ENCODE measurements at places on chromosomes 7 and 10. TPM values are rescaled to one million over a fixed set of nuclear protein-coding genes. Genes with fewer than 3 reads are reported as not detected.

DNA sequence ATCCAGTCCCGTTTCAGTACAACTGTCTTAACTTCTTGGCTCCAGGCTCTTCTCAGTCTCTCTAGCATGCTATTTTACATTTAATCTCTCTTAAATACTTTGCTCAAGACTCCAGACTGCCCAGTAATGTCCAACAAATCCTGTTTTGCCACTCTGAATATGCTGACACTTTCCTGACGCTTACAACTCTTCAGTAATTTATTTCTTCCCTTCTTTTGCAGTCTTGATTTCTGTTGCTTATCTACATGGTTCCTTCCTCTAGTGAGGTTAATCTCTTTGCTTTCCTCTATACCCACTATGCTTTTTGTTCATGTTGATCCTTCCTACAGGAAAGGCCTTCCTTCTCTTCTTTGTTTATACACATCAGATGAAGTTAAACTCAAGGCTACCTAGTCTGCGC is 23.7 kb downstream of the UMAD1 start:
- no peak for DNase-seq

DNA sequence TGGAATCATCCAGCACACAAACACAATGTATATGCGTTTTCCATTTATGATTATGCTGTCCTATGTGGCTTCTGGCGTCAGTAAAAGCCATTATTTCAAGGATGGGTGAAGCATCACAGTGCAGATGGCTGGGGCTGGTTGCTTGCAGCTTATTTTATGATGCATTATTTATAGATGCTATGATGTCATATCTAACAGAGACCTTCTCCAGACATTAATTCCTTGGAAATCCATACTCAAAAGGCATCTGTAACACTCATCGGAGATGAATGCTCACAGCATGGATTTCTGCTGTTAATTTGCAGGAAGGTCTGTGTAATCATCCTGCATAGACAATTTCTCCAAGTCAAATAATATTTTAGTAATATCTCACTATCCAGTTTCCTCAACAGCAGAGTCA is 7.2 kb downstream of the RGS10 start:
- DNase-seq = no peak

GRCh38 chr7:47557694-47558670 is 23.9 kb downstream of the TNS3 start:
- DNase-seq = peak; percentile 92

- DNase-seq = no peak
These were observed 8.8 kb downstream of the NXPH1 start for GRCh38 chr7:8442051-8442813.

DNA sequence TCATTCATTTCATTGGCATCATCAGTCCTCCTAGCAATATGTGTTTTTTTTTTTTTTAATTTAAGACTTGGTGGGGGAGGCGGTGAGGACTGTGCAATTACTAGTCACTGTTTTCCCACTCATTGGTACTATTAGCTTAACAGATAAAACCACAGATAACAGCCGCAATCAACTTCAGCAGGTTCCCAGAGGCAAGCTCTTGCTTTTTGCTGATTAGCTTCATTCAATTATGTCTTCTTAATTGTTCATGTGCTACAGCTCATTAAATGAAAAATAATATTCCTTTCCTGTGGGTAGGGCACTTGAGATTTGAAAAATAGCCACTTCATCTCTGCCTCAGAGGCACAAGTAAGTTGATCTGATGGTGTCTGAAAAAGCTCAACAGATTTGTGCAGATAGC is 215.5 kb downstream of the PCDH15 start:
- no peak for DNase-seq

- no peak for DNase-seq
These were observed 4.9 kb downstream of the MEOX2 start for GRCh38 chr7:15681631-15682030.

- no peak for DNase-seq
These were observed 6.3 kb upstream of the SMKR1 start for GRCh38 chr7:129495987-129496386.

DNA sequence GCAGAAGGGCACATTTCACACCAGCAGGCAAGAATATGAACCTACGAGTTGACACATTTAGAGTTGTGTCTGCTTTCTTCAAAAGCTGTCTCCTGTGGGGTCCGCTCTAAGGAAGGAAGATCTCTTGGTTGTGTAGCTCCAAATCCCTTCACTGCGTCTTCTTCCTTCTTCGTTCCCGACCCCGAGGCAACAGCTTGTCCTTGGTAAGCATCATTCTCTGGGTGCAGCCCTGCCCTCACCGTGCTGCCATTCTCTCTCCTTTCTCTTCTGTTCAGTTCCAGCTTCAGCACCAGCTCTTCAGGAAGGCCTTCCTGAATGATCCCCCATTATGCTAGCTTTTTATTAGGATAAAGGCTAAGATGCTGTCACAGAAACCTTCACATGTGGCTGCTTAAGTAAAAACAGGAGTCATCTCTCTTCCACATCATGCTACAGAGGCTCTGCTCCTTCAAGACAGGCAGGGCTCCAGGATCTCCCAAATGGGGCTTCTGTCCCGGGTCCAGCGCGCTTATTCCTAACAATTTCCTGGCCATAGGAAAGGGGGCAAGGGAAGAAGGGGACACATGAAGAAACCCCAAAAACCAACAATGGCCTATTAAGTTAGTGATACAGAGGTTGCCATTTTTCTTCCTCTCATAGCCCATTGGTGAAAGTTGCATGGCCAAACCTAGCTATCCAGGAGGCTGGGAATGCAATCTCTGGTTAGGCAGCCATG is 52.2 kb upstream of the SHH start:
- DNase-seq = no peak

GRCh38 chr7:68015978-68016532 is 1019.4 kb downstream of the TYW1 start:
- DNase-seq = no peak

DNA sequence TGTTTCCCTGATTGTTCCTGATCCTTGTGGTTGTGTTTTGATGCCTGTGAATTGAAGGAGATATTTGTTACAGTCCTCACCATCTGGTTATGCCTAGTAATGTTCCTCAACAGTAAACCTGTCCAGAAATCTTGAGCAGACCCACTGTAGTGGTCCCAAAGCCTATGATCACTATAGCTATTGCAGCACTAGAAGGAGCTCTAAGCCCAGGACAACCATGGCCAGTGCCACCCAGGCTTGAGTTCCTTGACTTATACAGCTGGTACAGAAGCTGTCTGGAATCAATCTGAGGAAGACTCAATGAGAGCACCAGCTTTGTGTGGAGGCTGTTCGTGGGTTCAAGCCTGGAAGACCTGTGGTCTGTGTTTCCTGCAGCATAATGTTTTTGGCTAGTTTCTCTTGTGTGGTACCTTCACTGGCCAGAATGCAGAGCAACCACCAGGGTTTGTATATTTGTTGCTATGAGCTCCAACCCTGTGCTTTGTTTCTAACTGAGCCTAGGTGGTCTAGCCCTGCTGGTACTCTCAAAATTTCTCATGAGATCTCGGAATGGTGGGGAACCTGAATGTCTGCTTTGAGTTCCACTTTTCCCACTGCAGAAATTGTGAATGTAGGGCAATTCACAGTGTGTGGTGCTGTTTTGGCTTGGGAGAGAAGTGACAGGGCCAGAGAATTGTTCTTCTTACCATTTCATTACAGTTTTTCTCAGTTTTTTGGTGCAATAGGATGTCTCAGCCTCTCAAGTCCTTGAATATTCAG is 355.2 kb downstream of the SUGCT start:
- DNase-seq = no peak

- DNase-seq = no peak
These were observed 100.8 kb downstream of the PLCE1 start for GRCh38 chr10:94094540-94094939.

- no peak for DNase-seq
These were observed 25.6 kb downstream of the KAZALD1 start for GRCh38 chr10:101087376-101087775.

DNA sequence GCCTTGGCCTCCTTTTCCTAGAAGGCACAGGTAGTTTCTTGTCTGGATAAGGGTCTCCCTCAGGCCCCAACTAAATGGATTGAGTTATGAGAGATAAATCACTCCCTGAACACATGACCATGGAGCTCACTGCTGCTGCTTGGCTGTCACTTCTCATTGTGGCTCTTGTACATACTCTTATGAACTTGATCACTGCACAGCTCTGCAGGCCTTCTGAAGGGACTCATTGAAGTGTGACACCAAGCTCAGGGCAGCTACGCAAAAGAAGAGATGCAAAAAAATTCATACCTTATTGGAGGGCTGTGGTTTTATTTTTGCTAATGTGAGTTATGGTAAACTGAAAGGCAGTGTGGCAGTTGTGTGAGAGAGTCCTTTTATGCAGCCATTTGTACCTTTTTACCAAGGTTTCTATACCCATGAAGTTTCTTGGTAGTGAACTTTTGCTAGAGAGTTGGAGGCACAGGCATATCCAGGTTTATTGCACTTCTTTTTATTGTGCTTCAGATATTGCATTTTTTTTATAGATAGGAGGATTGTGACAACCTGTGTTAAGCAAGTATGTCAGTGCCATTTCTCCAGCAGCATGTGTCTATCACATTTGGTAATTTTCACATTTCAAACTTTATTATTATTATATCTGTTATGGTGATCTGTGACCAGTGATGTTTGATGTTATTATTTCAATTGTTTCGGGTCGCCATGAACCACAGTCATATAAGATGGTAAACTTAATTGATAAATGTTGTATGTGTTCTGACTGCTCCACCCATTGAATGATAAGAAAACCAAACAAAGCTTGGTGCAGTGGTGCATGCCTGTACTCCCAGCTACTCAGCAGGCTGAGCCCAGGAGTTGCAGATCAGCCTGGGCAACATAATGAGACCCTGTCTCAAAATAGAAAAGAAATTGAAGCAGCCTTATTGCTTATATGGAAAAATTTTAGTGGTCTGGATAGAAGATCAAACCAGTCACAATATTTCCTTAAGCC is 100.6 kb downstream of the LRRC4 start:
- no peak for DNase-seq

- no peak for DNase-seq
These were observed 519 bp upstream of the RPP38 start for GRCh38 chr10:15096661-15097010.

GRCh38 chr7:144785521-144785920 is 50.3 kb downstream of the TPK1 start:
- DNase-seq = no peak

DNA sequence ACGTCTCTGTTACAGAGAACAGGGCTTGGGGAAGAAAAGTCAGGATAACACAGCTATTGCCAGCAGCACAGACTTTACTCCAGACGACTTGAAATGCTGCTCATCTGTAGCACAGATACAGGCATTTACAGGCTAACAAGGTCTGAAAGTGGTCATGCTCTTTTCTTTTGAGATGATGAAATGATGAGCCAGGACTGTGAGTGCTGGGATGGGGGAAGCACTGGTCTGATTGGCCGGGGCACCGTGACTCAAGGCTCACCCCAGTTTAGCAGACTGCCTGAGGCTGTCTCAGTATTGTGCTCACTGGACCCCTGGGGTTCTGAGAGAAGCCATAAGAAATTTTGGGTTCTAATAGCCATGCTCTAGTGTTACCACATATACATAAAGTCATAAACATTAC is 12.4 kb downstream of the SMKR1 start:
- DNase-seq = no peak

- no peak for DNase-seq
These were observed 8.1 kb upstream of the OLAH start for GRCh38 chr10:15035385-15036301.

GRCh38 chr7:28861825-28862224 is 96.3 kb downstream of the TRIL start:
- no peak for DNase-seq

GRCh38 chr10:100612601-100613595 is 77.2 kb downstream of the HIF1AN start:
- DNase-seq = no peak

- DNase-seq = no peak
These were observed 36.2 kb upstream of the ACTR3B start for GRCh38 chr7:152723364-152723763.

GRCh38 chr10:26336979-26337378 is 101.2 kb upstream of the APBB1IP start:
- no peak for DNase-seq

DNA sequence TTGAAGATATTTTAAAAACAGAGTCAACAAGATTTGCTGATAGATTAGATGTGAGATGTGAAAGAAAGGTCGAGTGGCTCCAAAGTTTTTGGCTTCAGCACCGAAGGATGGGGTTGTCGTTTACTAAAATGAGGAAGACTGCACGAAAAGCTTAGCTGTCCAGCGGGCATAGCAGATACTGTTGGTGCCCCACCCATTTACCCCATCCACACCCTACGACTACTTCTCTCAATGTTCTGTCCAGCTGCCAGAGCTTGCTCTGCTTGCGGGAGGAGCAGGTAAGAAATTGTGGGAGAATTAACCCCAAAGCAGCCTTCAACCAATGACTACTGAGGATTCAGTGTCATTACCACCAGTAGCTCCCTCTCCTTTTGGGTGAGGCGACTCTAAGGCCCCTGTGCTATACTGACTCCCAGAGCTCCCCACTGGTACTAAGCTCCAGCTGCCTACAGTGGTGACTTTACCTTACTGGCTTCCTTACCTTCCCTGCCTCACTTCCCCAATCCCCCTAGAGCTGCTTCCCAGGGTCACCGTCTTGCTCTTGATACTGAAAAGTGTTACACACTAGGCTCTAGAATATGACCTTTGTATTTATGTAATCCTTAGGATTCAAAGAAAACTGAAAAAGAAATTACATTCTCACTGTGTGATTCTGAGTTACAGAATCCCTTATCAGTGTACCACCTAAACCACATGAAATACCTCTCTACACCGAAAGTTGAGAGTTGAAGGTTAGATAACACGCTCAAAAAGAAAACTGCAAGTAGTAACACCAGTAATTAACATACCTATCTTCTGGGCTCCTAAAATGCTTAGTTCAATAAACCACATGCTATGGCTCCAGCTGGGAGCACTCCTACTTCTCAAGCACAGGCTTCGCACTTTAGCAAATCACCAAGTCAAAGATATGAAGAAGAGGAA is 22.3 kb downstream of the CACUL1 start:
- no peak for DNase-seq

GRCh38 chr10:75236178-75236825 is 545 bp upstream of the COMTD1 start:
- no peak for DNase-seq

SLC29A4 gene
- 0.43 TPM for polyA plus RNA-seq

LRRC18 gene
- not detected for polyA plus RNA-seq

DGKI gene
- polyA plus RNA-seq = 0.01 TPM

UPK3B gene
- polyA plus RNA-seq = 7.5 TPM

NKX1-2 gene
- polyA plus RNA-seq = 0.89 TPM

SPDYE2B gene
- not detected for polyA plus RNA-seq

RAMP3 gene
- polyA plus RNA-seq = not detected

HECW1 gene
- not detected for polyA plus RNA-seq
